ENCODE measurements at places on chromosomes 4 and X.

DNA sequence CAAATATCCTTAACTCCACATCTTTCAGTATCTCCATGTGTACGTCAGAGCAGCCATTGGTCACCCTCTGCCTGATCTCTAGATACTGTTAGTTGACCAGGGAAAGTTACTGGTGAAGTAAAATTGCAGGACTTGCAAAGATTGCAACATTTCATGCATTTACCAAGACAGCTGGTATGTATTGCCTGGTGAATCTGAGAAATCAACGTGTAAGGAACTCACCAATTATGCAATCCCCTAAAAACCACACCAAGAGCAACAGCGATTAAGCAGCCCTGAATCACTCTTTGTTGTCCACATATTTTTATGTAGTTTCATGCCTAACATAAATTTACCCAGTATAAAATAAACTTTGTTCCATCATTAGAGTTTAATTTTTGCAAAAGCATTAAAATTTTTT, 271.2 kb downstream of the NLGN4X start:
- DNase-seq, result no peak

DNA sequence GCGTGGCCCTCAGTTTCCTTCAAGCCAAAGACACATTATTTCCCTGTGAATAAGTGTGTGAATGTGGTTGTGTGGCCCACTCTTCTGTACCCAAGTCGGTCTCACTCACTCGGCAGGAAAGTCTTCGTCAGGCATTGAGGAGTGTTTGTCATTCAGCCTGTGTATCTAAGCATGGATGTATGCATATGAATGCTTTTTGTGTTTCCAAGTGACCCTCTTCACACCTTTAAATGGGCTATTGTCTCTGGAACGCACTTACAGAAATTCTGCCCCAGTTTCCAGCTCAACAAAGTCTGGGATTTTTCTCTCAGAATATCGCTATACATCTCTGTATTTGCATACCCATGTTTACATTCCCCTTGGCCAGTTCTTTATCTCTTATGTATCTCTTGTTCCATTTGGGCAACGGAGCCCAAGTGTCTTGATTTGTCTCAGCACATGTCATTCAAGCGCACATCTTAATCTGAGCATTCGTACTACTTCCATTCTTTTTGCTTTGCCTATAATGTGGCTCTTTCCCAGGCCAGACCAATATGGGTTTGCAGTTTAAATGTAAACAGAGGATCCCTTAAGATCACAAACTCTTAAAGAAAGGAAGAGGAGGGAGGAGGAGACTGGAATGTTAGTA, 4.8 kb downstream of the BCOR start:
- DNase-seq, result no peak

- no peak for DNase-seq
Measured at GRCh38 chr4:62130637-62131036, 930.5 kb downstream of the ADGRL3 start.

DNA sequence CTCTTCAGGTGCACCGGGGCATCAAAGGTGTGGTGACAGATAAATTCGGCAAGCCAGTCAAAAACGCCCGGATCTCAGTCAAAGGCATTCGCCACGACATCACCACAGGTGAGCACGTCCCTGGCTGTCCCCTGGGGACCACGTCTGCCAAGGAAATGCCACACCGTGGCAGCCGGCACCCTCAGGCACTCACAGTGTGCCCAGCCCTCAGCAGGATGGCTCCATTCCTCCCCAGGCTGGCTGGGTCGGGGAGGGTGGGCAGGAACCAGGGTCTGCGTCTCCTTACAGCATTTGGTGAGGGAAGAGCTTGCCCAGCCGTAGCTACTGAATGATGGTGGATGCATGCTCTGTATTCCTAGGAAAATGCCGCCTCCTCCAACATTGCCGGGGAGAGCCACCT, 25.9 kb downstream of the CPZ start:
- no peak for DNase-seq

- DNase-seq, result no peak
Measured at GRCh38 chr4:108852691-108853090, 89.8 kb upstream of the ETNPPL start.

DNA sequence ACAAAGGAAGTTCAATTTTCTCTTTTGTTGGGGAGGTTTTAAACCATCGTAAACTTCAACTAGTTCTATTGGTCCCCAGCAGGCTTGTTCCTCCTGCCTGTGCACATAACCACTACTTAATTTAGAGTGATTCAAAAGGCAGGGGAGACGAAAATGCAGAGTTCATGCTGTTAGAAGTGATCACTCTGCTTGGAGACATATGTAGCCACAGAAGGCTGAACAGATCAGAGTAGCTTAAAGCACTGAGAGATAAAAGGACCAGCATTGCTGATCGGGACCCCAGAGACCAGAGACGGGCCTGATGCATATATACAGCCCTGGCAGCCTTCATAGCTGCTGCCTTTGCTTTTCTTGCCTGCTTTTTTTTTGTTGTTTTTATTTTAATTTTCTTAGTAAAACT, 662.0 kb upstream of the CPEB2 start:
- DNase-seq, result no peak

GRCh38 chr4:72555377-72555831, 13.6 kb downstream of the ADAMTS3 start:
- no peak for DNase-seq

- no peak for DNase-seq
Measured at GRCh38 chr4:87077914-87078585, 142.4 kb downstream of the KLHL8 start.

GRCh38 chr4:6497796-6498195, 25.4 kb upstream of the PPP2R2C start:
- no peak for DNase-seq

GRCh38 chr4:17260166-17260907, 251.6 kb downstream of the QDPR start:
- no peak for DNase-seq

GRCh38 chrX:66023385-66024091, 16.3 kb downstream of the VSIG4 start:
- DNase-seq, result no peak

- DNase-seq, result no peak
Measured at GRCh38 chr4:168610911-168611530, 114.2 kb downstream of the PALLD start.

All from CD4-positive, alpha-beta T cell treated with Interleukin-1 beta for 1 hour (primary cell).